ENCODE measurements at places on chromosomes 7 and 10.

- DNase-seq: no peak
Measured at GRCh38 chr10:13990946-13991345, 339.8 kb downstream of the FRMD4A start.

GRCh38 chr10:88538048-88538447 lies 45.1 kb downstream of the RNLS start:
- no peak for DNase-seq

GRCh38 chr7:155819186-155819585 lies 6.9 kb upstream of the SHH start:
- no peak for DNase-seq

- DNase-seq: no peak
Measured at GRCh38 chr7:19117091-19117869, at the start of gene TWIST1. TWIST1 (minus strand) TSS chr7:19117636; CDS start chr7:19117321, 315 bp downstream.

DNA sequence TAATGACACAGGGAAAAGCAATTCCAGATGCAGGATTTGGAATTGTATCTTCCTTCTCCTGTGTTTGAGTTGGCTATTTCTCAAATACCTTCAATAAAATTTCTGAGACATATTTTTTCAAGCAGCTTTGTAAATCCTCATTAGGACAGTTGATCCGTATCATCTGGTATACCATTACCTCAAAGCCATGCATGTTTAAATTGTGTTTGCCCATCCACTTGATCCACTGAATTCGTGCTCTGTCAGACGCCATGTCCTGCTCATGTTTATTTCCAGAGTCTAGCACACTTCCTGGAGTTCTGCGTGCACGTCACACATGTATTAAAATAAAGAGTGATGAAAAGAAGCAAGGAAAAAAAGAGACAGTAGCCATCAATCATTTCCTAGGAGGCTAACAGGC lies 141.8 kb upstream of the CDC14C start:
- no peak for DNase-seq

GRCh38 chr10:131855461-131856401 lies 45.1 kb upstream of the PPP2R2D start:
- no peak for DNase-seq

DNA sequence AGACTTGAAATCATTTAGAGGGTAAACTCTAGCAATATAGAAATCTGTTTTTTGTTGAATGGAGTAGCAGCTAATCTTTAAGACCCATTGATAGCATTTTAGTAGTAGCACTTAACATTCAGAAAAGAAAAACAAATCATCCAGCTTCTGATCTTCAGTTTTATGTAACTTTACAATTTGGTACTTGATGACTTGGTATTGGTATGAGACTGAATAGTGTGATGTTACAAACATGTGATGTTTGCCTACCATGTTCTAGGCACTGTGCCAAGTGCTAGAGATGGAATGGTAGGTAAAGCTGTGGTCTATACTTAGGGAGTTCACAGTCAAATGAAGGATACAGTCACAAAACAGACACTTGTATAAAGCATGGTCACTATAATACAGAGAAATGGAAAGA lies 21.3 kb downstream of the ZEB1 start:
- DNase-seq: no peak

- DNase-seq: no peak
Measured at GRCh38 chr7:6730343-6730633, 23.5 kb upstream of the ZNF12 start.

GRCh38 chr10:89814278-89814677 lies 112.9 kb downstream of the KIF20B start:
- no peak for DNase-seq

GRCh38 chr10:52353960-52354394 lies 39.9 kb downstream of the DKK1 start:
- DNase-seq: no peak

DNA sequence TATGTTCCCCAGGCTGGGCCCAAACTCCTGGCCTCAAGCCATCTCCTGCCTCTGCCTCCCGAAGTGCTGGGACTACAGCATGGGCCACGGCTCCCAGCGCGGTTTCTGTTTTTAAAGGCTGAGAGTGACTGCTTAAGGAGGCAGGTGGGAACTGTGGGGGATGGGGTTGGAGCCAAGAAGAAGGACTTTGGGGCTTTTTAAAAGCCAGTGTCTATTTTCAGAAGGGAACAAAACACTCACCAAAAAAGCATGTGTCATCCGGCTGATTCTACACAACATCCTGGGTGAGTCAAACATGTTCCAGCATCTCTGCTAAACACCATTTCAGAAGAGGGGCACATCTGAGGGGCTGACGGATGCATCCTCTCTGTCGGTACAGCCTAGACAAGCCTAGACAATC lies 824.5 kb downstream of the TYW1 start:
- no peak for DNase-seq

DNA sequence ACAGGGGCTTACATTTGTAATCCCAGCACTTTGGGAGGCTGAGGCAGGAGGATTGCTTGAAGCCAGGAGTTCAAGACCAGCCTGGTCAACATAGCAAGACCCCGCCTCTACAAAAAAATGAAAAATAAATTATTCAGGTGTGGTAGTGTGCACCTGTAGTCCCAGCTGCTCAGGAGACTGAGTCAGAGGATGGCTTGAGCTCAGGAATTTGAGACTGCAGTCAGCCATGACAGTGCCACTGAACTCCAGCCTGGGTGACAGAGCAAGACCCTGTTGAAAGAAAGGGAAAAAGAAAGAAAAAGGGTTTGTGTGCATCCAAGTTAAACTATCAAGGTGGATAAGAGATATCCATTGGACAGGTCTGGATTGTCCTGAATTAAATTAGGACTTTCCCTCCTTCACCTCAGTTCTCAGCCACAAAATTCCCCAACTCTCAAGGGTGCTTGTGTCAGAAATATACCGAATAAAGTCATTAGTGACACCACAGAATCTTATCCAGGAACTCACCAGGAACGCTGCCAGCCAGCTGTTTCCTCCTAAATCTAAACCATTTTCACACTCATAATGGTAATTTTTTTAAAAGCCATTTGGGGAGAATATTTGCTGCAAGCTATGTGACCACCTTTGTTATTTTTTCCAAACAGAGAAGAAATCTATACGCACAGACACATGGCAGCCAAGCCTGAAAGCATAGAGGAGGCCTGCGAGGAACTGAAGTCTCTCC lies 12.0 kb downstream of the AFAP1L2 start:
- no peak for DNase-seq

All from stimulated activated CD4-positive, alpha-beta T cell treated with anti-CD3 and anti-CD28 coated beads, Interleukin-1b, Interleukin-23, amount 100 ng/mL, for 1 hour (primary cell).